ENCODE measurements at places on chromosomes 4 and X. TPM values are rescaled to one million over a fixed set of nuclear protein-coding genes. Genes with fewer than 3 reads are reported as not detected.

The MAGEA11 gene
- polyA plus RNA-seq: not detected

The TRPC3 gene
- not detected for polyA plus RNA-seq

The SRD5A3 gene
- 26.2 TPM for polyA plus RNA-seq

The SSX2 gene
- not detected for polyA plus RNA-seq

The SLC2A9 gene
- polyA plus RNA-seq: 0.43 TPM

The PSAPL1 gene
- polyA plus RNA-seq: not detected

The RPA4 gene
- polyA plus RNA-seq: 0.32 TPM

The EFNB1 gene
- 1.4 TPM for polyA plus RNA-seq

The STK32B gene
- polyA plus RNA-seq: not detected

The PDCL2 gene
- not detected for polyA plus RNA-seq

The SLC6A14 gene
- not detected for polyA plus RNA-seq

The SATL1 gene
- polyA plus RNA-seq: not detected

The PLAC1 gene
- polyA plus RNA-seq: not detected

The HSPA4L gene
- not detected for polyA plus RNA-seq

The TLR3 gene
- 3.0 TPM for polyA plus RNA-seq

The GABRE gene
- not detected for polyA plus RNA-seq

The OSTC gene
- 153 TPM for polyA plus RNA-seq

The SUPT20HL1 gene
- polyA plus RNA-seq: not detected

The IL2RG gene
- polyA plus RNA-seq: 1,405 TPM

The FAAH2 gene
- 17.3 TPM for polyA plus RNA-seq

The KLHL4 gene
- polyA plus RNA-seq: 0.14 TPM

The WDR19 gene
- 2.3 TPM for polyA plus RNA-seq

The PABPC5 gene
- polyA plus RNA-seq: not detected

The DKK2 gene
- polyA plus RNA-seq: not detected

The XAGE2 gene
- polyA plus RNA-seq: not detected

The TIGD4 gene
- not detected for polyA plus RNA-seq

The FGF13 gene
- not detected for polyA plus RNA-seq

The AFF2 gene
- polyA plus RNA-seq: not detected

The F8A1 gene
- 90.4 TPM for polyA plus RNA-seq

The IQCM gene
- polyA plus RNA-seq: not detected

The NXF2B gene
- not detected for polyA plus RNA-seq

The IL21 gene
- polyA plus RNA-seq: 0.10 TPM

The TCEAL4 gene
- polyA plus RNA-seq: 8.8 TPM

The MAGEA1 gene
- not detected for polyA plus RNA-seq

The DUSP9 gene
- polyA plus RNA-seq: not detected

The PABPC4L gene
- polyA plus RNA-seq: not detected

The F8 gene
- polyA plus RNA-seq: 4.6 TPM

The PRRG1 gene
- polyA plus RNA-seq: not detected

The MPP1 gene
- 14.7 TPM for polyA plus RNA-seq

The SHOX gene
- not detected for polyA plus RNA-seq

The HMX1 gene
- not detected for polyA plus RNA-seq

The SPATA4 gene
- polyA plus RNA-seq: not detected

The CXorf51B gene
- not detected for polyA plus RNA-seq

The BBS12 gene
- polyA plus RNA-seq: 1.7 TPM

The TKTL2 gene
- not detected for polyA plus RNA-seq

The UGT2B11 gene
- not detected for polyA plus RNA-seq

The CENPVL1 gene
- polyA plus RNA-seq: not detected

The SLC49A3 gene
- polyA plus RNA-seq: not detected

The NAP1L2 gene
- polyA plus RNA-seq: 2.9 TPM

The CT45A1 gene
- polyA plus RNA-seq: not detected

The NRK gene
- not detected for polyA plus RNA-seq

The CCDC120 gene
- polyA plus RNA-seq: 0.19 TPM

The ASMT gene
- 0.35 TPM for polyA plus RNA-seq

The SGMS2 gene
- not detected for polyA plus RNA-seq

The SOWAHB gene
- not detected for polyA plus RNA-seq

The REELD1 gene
- polyA plus RNA-seq: not detected

Measured in CD4-positive, alpha-beta memory T cell (primary cell).